Mesothelial cell of epicardium (in vitro differentiated cells): ENCODE measurements at places on chromosomes 5 and 9.

GRCh38 chr9:120387257-120388002 is 192.5 kb downstream of the CDK5RAP2 start:
- DNase-seq = no peak

DNA sequence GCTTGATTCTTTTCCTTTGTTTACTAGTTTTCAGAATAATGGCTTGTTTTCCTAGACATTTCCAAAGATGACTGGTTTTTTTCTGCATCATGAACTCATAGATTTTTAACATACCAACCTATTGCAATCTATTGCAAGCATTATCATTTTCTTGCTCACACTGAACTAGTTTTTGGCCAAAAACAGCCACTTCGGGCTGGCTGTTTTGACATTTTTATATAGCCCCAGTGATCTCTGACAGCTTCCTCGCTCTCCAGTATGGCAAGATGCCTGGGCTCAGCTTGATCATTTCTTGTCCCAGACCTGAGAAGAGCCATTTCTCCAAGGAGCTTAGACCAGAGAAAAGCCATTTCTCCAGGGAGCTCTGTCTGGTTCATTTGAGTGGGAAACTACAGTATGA is 94.3 kb upstream of the MAMDC2 start:
- DNase-seq = no peak

DNA sequence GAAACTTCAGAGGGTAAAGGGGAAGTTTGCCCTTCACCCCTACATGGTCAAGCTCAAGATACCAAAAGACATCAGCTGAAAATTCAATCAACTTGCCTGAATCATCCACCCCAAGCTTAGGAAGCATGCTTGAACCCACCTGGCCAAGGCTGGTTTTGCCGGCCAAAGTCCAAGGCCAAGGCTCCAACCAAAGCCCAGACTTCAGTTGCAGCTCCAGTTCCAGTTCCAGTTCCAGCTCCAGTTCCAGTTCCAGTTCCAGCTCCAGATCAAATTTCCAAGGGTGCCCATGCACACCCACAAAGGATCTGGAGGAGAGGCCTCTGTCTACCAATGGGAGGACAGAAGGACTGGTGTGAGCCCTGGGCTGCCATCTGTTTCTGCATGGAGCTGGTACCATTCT is 4.6 kb upstream of the SERINC5 start:
- DNase-seq = no peak

DNA sequence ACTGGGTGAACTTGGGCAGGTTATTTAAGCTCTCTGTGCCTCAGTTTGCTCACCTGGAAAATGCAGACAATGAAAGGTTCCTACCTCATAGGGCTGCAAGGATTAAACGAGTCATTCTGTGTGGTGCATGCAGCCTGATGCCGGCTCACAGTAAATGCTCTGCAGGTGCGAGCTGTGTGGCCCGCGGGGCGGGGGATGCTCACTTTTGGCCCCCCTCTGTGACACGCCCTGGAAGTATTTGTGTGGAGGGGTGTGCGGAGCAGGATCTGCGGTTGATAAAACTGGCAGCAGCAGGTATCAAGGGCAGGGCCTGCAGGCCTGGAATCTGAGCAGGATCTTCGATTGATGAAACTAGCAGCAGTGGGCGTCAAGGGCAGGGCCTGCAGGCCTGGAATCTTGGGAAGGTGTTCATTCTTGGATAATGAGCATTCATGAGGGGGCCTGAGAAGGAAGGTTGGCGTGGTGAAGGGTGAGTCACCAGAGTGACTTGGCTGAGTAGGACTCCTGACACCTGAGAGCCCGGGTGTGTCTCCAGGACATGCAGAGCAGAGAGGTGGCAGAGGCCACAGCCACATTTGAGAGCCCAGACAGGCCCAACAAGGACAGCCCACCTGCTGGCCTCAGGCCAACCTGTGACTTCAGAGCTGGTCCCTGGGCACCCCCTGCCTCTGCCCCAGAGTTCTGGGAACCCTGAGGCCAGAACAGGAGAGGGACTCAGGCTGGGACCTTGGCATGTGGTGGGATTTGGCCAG is 11.9 kb downstream of the UNC5A start:
- DNase-seq = no peak

- no peak for DNase-seq
Measured at GRCh38 chr9:111959468-111960359, 63.1 kb downstream of the UGCG start.

DNA sequence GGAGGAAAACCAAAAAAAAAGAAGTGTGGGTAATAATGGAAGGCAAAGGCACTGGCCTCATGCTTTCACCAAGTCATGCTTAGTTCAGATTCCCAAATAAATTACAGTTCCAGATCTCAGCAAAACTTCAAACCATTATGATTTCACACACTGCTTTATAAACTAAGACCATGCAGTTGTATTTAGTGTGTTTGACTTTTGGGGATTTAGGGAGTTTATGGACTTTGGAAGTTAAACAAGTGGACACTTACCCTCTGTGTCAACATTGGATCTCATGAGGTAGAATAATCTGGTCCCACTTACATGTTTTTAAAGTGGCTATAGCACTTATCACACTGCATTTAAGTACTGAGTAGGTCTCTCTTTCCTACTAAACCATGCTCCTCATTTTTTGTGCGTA is 3.7 kb downstream of the DNAJC25 start:
- no peak for DNase-seq

DNA sequence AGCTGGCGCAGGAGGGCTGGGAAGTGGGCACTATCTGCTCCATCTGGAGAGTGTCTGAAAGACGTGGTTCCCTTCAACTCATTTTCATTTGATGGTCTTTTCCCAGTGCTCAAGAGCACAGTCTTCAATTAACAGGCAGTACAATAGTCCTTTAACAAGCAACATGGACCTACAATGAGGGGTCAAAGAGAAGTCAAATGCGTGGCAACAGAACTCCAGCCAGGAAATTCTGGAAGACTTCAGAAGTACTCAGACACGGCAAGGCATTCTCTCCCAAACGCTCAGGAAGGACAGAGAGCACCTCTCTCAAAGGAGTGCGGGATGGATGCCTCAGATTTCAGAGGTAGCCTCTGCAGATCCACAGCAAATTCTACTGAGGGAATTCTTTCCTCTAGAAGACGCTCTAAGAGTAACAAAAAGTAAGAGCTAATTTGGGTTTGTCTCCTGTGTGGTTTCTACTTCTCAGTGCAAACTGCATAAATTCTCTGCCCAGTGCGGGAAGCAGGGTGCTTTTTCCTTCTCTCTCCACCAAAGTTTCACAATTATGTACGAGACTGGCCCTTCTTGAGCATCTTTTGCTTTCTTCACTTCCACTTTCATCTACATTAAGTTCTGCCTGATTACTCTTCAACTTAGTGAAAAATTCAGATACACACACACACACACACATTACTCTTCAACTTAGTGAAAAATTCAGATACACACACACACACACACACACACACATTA is 56.4 kb downstream of the LHFPL2 start:
- DNase-seq = no peak

DNA sequence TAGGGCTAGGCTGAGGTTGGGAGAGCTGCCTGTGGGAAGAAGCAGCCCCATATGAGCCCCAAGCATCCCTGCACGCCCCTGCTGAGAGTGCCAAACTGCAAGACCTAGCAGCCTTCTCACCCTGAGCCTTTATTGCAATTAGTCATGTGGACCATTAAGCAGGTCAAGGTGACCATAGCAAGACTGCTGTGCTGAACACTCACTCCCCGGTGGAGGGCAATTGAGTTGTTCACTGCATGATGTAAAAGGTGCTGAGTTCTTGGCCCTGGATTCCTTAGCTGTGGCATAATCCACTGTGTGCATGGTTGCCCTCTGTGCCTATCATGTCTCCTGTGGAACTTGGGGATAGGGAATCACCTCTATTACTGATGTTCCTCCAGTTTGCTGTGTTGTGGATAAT is 131.1 kb downstream of the FOXD1 start:
- DNase-seq = no peak

- DNase-seq = no peak
Measured at GRCh38 chr5:53008751-53009150, 19.6 kb downstream of the ITGA2 start.

GRCh38 chr9:82457891-82458290 is 469.3 kb downstream of the SPATA31D1 start:
- DNase-seq = no peak

- no peak for DNase-seq
Measured at GRCh38 chr9:90778746-90779145, 22.9 kb upstream of the SYK start.

DNA sequence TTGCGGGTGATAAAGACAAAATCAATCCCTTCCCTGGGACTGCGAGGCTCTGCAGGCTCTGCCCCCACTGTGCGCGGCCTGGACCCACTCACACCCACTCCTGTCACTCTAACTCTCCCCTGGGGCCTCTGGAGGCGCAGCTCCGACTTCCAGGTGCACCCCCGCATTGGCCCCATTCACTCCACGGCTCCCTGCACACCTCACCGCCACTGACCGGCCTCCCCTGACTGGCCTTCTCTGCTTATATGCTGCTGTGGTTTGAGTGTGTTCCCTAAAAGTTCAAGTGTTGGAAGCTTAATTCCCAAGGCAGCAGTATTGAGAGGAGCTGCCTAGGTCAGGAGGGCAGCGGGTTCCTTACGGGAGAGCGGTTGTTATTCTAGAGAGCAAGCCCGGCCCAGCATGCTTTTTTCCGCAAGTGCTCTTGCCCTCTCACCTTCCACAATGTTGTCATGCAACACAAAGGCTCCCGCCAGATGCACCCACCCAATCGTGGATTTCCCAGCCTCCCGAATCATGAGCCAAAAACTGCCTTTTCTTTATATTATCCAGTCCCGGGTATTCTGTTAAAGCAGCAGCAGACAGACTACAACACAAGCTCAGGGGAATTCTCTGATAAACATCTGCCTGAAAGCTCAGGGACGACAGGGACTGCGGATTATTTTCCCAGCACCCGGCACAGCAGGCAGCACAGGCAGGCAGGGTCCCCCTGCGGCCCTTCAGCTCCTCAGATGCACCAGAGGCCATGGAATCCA is 73.5 kb upstream of the LRRTM2 start:
- DNase-seq = no peak

- no peak for DNase-seq
Measured at GRCh38 chr5:174837919-174838902, 113.8 kb downstream of the MSX2 start.

- no peak for DNase-seq
Measured at GRCh38 chr9:71250581-71250980, 129.2 kb upstream of the TRPM3 start.

GRCh38 chr5:11322133-11322532 is 561.1 kb upstream of the DAP start:
- DNase-seq = no peak

DNA sequence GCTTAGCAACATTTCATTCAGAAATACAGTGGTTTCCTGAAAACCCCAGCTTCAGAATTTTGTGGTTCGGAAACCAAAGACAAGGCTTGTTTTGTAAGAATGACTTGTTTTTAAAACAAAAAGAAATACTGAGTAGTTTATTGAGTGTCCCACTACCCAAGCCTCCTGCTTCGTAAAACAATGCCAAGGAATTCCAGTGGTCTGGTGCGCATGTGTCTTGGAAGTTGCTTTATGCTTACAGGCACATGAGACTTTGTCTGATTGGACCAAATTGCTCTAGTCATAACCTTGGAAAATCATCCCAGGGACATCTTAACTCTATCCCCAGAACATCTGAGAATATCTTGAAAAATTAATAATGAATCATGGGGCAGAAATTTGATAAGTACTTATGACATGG is 77.1 kb upstream of the FST start:
- DNase-seq = no peak
